Stimulated activated CD8-positive, alpha-beta memory T cell treated with anti-CD3 and anti-CD28 coated beads, Interleukin-4, amount 100 ng/mL, for 4 hours (primary cell): ENCODE measurements at places on chromosomes 6 and 20.

DNA sequence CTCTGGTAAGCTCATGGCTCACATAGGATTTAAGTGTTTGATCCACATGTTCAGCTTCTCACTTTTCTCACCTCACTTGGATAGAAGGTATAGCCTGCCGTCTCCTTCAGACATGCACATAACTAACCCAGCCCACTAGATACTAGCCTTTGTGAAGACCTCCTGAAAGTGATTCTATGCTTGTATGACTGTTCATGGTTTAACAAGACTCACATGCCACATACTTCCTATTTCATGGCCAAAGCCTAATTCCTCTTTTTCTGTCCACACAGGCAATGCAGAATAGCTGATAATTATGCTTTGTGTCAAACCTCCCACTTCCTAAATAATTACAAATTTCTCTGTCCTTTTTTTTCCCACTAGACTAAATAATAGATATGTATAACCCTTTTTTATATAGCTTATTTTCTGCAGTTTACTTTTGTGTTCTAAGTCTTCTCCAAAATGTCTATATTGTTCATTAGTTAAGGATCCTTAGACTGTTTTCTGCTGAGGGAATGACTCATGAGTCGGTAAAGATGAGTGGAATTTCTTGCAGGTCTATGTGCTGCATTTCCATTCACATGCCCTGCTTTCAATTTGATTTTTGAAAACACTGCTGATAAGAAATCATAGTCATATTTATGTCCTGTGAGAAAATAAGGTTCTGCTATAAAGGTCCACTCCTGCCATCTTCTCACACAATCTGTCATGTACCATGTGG, 43.0 kb downstream of the HDDC2 start:
- no peak for DNase-seq

DNA sequence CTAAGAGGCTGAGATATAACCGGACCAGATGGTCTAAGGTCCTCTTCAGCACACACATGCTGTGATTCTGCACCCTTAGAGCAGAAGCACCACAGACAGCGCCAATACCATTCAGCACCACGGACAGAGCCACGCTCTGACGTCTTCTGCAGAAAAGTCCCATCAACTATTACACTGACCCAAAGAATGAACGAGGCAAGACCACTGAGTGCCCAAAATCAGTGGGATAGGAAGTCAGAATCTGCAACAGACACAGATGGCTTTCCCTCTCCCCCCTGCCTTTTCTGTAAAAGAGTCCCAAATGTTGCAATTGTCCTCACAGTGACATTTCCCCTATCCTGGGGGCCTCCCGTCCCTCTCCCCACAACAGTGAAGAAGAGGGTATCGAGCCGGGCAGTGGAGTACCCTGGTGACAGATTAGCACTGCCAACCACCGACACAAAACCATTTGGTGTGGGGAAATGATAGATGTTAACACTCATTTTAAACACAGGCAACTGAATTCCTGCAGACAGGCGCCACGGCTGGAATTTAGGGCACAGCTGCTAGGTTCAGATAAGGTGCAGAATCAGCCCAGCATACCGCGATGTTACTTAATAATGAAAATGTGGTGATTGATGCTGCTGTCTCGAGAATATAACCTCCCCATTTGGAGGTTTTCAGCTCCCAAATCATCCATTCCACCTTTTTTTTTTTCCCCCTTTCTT, 66.6 kb upstream of the CTNNBL1 start:
- DNase-seq, result no peak

DNA sequence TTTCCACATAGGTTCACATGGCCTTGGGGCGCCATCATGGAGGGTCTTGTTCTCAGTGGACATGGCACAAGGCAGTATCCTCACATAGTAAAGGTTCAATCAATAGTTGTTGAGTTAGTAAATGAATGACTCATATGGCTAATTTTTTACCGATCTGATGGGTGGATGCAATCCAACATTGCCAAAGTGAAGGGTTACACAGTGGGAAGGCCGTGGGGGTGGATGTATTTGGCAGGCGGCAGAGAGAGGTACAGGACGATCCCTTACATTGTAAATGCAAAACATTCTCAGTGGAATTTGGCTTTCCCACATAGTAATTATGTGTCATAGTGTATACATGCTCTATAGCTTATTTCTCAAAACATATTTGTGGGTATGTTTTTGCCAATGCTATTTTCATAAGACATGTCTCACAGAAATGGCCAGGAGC, 21.0 kb upstream of the PDE7B start:
- no peak for DNase-seq

DNA sequence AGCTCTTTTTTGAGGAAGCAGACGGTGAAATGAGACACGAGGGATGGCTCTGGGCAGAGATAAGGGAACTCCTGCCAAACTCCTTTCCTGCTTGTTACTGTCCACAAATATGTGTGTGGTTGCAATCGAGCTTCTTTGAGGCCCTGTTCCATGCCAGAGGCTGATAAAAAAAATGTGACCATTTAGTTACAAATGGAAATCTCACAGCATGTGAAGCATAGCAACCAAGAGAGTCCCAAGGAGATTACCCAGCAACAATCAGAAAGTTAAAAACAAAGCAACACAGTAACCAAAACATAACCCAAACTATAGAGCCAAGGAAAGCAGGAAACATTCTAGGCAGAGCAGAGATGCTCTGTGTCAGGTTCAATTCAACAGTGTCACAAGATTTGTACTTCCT, 35.4 kb upstream of the HMGN3 start:
- no peak for DNase-seq
